SW480 (cell line): ENCODE measurements at places on chromosomes 3 and 15.

GRCh38 chr15:66496951-66497501 lies 536 bp downstream of the SNAPC5 start:
- DNase-seq = no peak

- DNase-seq = no peak
Observed at GRCh38 chr3:129827765-129828164, 65.7 kb downstream of the TMCC1 start.

GRCh38 chr3:84108442-84108971 lies 850.3 kb upstream of the CADM2 start:
- peak; percentile 69 for DNase-seq

DNA sequence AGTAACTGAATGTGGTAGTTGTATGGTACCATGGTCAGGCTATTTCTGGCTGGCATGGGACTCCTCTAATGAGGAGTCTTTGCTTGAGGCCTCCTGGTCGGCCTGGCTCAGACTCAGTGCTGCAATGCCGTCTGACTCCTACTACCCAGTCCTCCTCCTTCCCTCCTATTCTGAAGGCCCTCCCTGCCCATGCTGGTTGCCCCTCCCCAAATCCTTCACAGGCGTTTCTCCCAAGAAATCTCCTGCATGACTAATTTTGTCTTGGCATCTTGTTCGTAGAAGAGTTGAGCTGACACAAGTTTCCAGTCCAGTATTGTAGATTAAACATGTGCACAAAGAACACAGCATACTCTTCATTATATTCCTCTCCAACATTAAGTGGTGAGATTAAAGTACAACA lies 115.5 kb downstream of the NFKBIZ start:
- no peak for DNase-seq

GRCh38 chr3:86942206-86942605 lies 48.7 kb downstream of the VGLL3 start:
- no peak for DNase-seq

- DNase-seq = peak; percentile 66
Observed at GRCh38 chr3:55620351-55621025, 133.4 kb upstream of the WNT5A start.

DNA sequence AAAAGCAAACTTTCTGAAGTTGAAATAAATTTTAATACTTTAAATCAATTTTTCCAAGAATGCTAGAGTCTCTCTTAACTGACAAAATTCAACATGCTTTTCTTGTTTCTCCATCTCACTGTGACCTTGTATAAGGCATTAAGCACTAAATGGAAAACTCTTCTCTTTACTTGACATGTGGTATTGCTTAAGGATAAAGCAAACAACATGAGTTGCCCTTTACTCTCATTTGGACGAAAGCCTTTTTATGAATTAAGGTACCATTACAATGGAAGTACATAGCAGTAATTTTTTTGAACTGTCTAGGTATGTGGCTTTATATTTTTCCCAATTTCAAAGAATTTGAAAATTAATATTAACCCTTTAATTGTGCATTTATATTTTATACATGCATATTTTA lies 1.4 kb downstream of the STRIT1 start:
- DNase-seq = no peak

DNA sequence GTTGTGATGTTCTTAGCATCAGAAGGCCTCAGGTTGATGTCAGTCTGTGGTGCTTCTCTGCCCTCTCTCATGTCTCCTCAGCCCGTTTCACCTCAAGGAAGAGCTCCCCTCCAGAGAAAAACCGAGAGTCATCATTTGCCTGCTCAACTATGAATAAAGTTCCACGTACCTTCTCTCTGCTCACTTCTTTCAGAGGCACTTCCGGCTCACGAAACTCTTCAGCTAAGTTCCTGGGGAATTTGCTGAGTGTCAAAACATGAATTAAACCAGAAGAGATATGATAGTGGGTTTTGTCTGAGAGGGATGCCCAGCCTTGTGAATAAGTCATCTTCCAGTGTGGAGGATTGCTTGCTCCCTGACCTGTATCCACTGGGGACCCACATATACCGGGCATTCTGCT lies 37.7 kb downstream of the CCR4 start:
- no peak for DNase-seq

GRCh38 chr15:70902107-70902506 lies 9.5 kb downstream of the LRRC49 start:
- peak; percentile 14 for DNase-seq

GRCh38 chr3:41711651-41712050 lies 250.3 kb downstream of the ULK4 start:
- no peak for DNase-seq

- DNase-seq = no peak
Observed at GRCh38 chr15:95300958-95301357, 1029.5 kb upstream of the NR2F2 start.

- DNase-seq = no peak
Observed at GRCh38 chr15:60494108-60494507, 15.2 kb upstream of the ICE2 start.

DNA sequence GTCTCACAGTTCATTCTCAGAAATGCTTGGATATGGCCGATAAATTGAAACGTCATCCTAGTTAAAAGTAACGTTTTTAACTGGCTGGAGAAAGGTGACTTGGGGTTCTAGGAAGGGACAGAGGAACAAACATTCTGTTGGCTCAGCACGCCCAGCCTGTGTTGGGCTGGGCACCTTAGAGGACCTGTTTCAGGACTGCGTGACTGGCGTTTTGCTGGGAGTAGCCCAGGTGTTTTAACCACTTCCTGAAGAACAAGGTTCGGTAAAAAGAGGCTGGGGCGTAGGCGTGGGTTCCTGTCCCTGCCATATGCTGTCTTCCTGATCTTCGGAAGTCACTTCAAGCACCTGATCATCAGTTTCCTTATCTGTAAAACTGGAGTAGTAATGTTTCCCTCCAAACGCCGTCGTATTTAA lies 1.1 kb upstream of the TLNRD1 start:
- peak; percentile 87 for DNase-seq

DNA sequence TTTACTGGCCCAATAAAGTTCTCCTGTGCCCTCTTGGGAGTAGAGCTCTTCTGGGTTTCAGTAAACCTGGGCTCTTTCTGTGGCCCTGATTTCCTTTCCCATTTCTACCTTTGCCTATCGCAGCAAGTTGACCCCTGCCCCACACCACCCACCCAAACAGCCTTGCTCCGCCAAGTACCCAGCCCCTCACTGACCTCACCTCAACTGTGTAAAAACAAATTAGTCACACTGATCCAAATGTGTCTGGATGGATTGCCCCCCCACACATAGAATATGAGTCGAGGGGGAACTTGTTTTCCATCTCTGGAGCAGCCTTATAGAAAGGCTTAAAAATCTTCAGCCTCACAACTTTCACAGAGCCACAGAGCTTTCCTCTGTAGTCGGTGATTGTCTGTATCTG lies 28.6 kb upstream of the VEPH1 start:
- no peak for DNase-seq

- DNase-seq = no peak
Observed at GRCh38 chr3:120726791-120727190, 15.5 kb downstream of the RABL3 start.

DNA sequence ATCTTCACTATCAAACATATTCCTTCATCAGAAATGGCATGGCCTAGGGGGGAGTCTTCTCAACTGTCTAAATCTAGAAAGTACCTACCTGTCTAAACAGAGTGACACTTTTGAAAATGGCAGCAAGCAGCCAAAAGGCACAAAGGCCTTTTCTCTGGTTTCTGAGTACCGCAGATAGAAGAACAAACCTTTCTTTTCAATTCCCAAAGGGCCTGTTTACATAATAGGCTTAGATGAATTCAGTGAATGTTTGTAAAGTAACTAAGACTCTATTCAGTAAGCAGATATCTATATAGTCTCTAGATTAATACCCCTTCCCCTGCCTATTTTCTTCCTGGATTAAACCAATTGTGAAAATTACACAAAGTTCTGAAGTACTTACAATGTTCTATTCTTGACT lies 7.1 kb downstream of the MYEF2 start:
- DNase-seq = no peak

- no peak for DNase-seq
Observed at GRCh38 chr3:4853749-4854140, 125.5 kb upstream of the BHLHE40 start.

DNA sequence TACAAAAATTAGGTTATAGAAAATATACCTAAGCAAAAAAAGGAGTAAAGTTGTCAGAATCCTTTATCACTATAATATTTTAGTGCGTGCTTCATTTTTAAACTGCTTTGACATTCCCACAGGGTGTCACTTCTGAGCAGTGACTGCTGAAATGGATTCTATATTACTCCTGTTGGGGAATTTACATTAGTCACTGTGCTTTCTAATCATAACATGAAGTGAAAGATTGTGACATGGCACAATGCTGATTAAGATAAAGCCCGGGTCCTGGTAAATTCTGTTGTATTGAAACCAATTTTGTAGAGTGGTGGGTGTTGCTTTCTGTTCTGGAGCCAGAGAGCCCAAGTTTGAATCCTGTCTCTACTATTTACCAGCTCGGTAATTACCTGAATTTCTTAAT lies 36.4 kb upstream of the EHHADH start:
- no peak for DNase-seq

GRCh38 chr3:140724856-140725812 lies 47.3 kb downstream of the TRIM42 start:
- no peak for DNase-seq

GRCh38 chr3:170703121-170703588 lies 117.3 kb upstream of the SLC7A14 start:
- no peak for DNase-seq

- DNase-seq = no peak
Observed at GRCh38 chr3:115357456-115357855, 210.4 kb upstream of the ZBTB20 start.

GRCh38 chr15:77037388-77038209 lies 33.3 kb downstream of the TSPAN3 start:
- no peak for DNase-seq

- DNase-seq = no peak
Observed at GRCh38 chr3:111106993-111107661, 35.5 kb downstream of the NECTIN3 start.

- DNase-seq = no peak
Observed at GRCh38 chr15:47496343-47497185, 220.7 kb upstream of the SEMA6D start.

DNA sequence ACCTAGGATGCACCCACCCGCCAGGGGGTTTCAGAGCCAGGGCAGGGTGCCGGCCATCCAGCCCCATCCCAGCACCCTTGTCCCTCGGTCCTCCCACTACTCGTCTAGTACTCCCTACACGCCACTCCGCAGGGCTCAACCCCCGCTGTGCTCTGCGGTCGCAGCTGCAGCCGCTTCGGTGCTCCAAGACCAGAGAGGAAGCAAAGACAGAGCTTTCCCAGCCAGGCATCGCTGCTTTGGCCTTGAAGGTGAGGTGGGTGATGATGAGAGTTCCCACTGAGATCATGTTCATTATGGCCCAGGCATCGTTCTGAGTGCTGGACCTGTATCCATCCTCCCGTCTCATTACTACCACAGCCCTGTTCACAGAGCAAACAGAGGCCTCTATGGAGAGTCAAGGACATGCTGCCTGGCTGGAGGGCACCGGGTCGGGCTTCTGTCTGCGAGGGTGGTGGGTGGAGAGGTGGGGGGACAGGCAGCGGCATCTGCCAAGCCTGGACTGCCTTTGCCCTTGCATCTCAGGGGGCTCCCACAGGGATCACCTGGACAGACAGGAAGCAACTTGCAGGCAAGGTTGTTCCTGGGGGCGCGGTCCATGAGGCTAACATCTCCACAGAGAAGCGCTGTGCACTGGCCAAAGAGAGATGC lies 66.9 kb downstream of the KLF13 start:
- no peak for DNase-seq

GRCh38 chr3:182092662-182093262 lies 381.0 kb downstream of the SOX2 start:
- no peak for DNase-seq

DNA sequence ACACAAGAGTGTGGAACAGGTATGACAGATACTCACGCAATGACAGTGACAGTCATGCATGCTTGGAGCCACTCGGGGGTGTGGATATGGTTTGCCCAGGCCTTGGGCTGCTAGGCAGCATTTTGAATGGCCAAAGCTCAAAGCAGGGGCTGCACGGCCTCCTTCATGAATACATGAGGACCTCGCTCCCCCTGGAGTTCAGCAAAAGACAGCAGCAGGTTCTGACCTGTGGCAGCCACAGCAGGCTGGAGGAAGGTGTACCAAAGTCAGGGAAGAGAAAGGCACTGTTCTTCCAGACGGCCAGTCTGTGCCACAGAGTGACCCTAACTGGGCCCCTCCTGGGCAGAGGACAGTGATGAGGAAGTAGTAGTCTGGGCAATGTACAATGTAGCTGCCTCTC lies 88.2 kb upstream of the C2CD4B start:
- DNase-seq = no peak

- DNase-seq = no peak
Observed at GRCh38 chr15:40844696-40845030, 815 bp downstream of the SPINT1 start.

DNA sequence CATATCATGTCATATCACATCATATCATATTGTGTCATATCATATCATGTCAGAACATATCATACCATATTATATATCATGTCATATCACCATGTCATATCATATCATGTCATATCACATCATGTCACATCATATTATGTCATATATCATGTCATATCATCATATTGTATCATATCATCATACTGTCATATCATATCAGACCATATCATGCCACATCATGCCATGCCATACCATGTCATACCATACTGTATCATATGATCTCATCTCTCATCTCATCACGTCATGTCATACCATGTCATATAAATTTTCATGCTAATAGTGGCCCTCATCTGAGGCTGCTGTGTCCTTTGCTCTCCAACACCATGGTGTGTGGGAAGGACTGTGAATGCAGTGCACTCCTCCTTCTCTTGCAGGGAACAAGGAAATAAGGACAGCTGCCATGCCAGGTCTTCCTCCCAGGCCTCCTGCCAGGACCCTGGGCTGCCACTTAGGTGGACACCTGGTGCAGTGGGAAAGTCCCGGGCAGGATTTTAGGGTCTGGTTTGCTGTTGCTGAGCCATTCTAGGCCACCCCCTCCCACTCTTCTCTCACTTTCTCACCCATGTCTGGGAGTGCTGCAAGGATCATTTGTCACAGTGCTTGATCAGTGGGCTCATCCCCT lies 72.4 kb upstream of the TRPM1 start:
- no peak for DNase-seq

- no peak for DNase-seq
Observed at GRCh38 chr3:82973791-82974190, 1212.3 kb upstream of the GBE1 start.

GRCh38 chr3:61574854-61575253 lies 13.5 kb downstream of the PTPRG start:
- no peak for DNase-seq

- no peak for DNase-seq
Observed at GRCh38 chr15:88127432-88127790, 129.1 kb downstream of the NTRK3 start.

DNA sequence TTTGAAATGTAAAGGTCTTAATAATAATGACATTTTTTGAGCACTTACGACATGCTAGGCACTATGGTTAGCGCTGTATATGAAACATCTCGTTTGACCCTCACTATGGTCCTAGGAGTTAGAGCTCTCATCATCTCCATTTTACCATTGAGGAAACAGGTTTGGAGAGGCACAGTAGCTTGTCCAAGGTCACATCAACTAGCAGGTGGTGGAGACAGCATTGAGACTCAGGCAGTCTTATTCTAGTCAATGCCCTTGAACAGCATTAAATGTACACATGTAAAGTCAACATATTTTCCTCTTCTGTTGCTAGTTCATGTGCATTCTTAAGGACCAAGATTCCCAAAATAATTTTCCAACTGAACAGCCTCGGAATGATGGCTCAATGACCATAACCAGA lies 4.8 kb downstream of the ARHGEF3 start:
- no peak for DNase-seq

- no peak for DNase-seq
Observed at GRCh38 chr15:27936164-27936563, 163.0 kb downstream of the OCA2 start.
